ENCODE measurements at places on chromosomes 2 and 18.

DNA sequence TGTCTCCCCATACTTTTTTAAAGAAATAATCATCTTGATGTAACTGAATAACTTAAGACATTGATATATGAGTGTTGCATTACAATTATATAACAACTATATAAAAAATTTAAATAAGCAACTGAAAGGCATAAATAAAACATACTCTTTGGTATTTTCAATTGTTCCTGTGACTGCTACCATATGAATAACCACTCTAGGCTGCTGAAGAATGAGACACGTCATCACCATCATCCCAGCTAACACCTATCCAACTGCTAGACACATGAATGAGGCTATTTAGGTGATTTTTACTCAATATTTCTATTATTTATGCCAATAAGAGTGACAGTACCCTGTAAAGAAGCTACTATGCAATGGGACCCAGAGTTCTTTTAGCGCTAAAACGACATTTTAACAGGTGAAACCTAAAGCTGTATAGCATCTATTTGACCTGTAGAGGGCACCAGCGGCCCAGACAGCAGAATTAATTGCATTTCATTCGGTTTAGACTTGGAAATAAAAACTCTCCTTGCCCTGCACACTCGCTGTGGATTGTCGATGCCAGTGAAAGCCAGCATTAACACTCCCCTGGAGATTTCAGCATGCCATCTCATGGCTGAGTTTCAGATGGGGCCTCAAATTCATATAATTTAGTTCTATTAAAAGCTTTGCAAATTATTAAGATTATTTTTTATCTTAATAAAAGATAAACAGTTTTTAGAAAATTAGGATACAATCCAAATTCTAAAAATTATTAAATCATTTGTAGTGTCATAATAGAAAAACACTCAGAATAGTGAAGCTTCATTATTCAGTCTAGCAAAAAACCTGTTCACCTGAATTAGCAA lies 89.4 kb upstream of the MAP2 start:
- DNase-seq, result no peak

DNA sequence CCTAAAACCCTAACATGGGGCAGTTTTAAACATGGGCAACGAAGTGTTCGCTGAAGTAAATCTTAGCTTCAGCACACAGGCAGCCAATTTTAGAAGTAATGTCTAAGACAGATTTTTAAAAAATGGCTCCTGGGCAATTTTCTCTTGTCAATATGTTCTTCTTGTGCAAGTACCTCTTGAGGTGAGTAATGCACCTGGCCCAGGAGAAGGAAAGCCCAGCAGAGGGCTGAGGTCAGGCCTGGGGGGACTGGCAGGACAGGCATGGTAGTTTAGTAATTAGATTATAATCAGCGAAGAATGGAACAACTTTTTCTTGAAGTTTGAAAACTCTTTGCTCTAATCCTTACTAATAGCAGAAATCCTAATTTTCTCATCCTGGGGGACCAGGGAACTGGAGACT lies 77.6 kb downstream of the SPRED2 start:
- no peak for DNase-seq

- DNase-seq, result no peak
Observed at GRCh38 chr18:47108998-47109405, 41.3 kb downstream of the HDHD2 start.

- DNase-seq, result no peak
Observed at GRCh38 chr2:222311319-222311977, 12.7 kb upstream of the PAX3 start.

- DNase-seq, result no peak
Observed at GRCh38 chr2:11786592-11786991, 40.2 kb downstream of the LPIN1 start.

DNA sequence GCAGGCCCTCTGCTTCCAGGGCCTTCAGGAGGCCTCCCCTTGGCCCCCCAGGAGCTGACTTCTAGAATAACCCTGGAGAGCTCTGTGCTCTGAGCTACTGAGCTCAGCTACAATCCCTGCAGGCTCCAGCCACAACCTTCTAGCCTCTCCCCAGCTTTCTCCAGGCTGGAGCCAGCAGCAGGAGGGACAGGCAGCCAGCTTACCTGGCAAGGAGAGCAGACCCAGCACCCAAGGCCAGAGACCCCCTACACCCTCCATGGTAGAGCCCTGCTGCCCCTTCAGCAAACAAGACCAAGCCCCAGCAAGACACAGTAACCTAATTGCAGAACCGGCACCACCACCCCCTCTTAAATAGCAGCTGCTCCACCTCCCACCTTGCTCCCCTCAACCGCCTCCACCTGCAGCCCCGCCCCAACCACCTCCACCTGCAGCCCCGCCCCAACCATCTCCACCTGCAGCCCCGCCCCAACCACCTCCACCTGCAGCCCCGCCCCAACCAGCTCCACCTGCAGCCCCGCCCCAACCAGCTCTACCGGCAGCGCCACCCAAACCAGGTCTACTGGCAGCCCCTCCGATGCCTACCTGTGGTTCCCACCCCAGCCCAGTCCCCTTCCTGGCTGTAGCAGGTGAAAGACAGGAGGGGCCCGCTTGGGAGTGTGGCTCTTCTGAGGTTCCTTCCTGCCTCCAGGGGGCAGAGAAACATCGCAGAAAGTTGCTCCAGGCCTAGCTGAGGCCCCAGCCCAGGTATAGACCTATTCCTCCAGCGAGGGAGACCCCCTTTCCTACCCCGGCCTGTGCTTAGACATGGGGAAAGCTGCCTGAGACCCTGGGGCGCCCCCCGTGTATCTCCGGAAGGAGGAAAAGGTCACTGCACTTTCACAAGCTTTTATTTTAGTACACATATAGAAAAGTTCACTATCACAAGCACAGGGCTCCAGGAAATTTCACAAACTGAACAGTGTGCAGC lies at the start of gene ASTL:
Gene ASTL, minus strand, starts transcription at position 324 of the 967 bp plus-strand sequence. Its CDS starts 66 bp downstream, at position 258.
- no peak for DNase-seq

DNA sequence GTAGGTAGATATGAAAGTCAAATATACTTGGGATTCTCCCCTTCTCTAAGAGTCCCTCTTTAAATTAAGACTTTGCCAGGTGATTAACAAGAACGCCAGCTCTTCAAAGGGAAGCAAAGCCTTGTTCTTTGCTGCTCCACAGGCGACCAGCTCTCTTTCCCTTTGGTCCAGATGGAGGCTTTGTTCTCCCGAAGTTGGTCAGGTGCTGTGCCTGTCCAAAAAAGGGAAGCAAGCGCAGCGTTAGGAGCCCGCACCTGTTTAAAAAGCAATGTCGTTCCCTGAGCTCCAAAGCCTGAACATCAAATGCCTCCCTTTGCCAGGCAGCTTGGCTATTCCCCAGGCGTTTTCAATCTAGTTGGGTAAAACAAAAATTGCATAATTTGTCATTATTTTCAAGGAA lies 1913.1 kb upstream of the PIK3C3 start:
- no peak for DNase-seq

GRCh38 chr2:143682436-143683055 lies 553.3 kb downstream of the ARHGAP15 start:
- no peak for DNase-seq

- DNase-seq, result no peak
Observed at GRCh38 chr2:69177785-69178636, 165.0 kb downstream of the ANTXR1 start.

GRCh38 chr2:64193491-64193890 lies 49.3 kb upstream of the PELI1 start:
- DNase-seq, result no peak

DNA sequence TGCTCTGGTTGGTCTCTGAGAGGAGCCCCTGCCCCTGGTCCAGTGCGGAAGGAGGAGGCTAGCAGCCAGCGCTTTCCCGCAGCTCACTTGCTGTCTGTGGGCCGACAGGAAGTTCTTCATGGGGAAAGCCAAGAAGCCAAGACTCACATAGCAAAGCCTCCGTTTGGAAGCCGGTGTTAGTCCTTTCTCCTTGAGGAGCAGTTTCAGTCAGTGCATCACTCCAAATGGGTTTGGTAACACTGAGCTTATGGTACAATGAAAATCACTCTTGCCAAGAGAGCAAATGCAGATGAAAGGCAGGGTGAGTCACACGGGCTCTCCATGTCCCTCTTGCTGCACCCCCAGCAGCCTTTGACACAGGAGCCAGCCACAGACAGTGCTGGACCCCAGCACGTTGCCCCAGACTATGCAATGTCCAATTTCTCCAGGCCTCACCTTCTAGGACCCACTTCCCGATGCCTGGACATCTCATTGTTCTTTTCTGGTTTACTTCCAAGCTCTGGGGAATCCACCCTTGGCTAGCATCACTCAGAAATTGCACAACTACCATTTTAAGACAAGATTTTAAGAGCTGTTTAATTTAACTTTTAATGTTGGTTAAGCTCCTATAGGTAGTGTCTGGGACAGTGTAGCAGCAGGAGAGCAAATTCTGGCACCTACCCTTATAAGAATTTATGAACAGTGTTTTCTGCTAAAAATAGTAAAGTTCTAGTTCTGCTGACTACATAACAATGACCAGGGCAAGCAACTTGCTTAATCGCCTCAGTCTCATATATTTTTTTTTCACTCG lies 174.9 kb downstream of the ASB1 start:
- DNase-seq, result no peak

DNA sequence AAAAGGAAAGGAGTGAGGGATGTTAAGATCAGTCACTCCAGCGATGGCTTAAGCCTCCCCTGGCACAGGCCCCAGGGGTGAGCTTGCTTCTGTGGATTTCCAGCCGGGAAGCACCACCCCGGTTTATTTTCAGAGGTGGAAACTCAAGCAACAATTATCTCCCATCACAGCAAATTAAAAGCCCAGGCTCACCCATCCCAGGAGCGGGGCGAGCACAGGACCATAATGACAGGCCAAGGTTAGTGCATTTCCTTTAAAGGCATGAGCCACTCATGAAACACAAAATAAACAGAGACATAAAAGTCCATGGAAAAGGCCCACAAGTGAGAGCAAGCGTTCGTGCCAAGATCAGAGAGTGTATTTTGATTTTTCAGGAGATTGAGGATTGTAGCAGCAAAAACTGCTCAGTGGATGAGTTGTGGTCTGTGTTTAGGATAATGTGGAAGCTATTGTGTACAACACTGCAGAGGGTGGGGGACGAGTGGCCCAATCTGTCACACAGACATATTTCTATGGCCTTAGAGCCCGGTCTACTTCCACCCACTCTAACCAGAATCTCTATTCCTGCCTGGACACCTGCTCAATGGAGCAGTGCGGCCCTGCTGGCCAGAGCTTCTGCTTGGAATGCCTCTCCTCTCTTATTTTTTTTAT lies 111.4 kb upstream of the CDC42EP3 start:
- DNase-seq, result no peak

DNA sequence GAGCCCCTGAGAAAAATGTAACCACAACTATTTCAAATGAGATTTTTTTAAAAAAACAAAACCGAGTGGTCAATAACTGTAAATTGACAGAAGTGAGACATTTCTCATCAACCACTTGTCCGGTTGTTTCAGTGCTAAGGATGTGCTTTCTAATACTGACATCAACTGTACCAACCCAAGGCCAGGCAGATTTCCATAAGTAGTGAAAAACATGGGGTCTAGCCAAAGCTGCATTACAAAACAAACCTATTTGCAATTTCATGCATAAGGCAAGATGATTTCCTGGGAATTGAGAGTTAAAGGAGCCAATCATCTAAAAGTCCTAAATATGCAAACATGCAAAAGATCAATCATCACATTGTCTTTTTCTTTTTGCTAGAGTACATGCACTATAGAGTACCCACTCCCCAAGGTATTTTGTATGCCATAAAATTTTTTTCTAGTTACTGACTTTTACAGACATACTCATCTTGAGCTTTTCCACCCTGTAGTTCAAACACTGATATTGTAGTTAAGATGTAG lies 22.6 kb downstream of the HNRNPLL start:
- DNase-seq, result no peak

DNA sequence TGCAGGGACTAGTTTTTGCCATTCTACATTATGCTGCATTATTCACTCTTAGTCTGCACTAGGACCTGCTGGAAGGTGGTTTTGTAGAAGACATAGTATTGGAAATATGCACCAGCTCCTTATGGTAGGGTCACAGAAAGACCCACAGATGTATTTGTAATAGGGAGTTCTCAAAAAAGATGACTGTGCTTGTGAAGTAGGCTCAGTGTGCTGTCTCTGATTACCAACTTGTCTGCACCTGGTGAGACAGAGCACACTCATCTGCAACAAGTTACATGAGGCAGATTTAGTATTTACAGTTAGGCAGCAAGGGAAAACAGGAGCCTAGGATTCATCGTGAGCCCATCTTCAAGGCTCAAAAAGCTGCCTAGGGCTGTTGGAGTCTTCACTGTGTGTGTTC lies 29.4 kb downstream of the RHBDD1 start:
- no peak for DNase-seq

- no peak for DNase-seq
Observed at GRCh38 chr18:23067236-23067635, 68.0 kb upstream of the CABLES1 start.

Measured in stimulated activated CD8-positive, alpha-beta memory T cell treated with anti-CD3 and anti-CD28 coated beads, Interleukin-2, amount 100 ng/mL, for 1 hour (primary cell).